ENCODE measurements at places on chromosomes 5 and 9.

DNA sequence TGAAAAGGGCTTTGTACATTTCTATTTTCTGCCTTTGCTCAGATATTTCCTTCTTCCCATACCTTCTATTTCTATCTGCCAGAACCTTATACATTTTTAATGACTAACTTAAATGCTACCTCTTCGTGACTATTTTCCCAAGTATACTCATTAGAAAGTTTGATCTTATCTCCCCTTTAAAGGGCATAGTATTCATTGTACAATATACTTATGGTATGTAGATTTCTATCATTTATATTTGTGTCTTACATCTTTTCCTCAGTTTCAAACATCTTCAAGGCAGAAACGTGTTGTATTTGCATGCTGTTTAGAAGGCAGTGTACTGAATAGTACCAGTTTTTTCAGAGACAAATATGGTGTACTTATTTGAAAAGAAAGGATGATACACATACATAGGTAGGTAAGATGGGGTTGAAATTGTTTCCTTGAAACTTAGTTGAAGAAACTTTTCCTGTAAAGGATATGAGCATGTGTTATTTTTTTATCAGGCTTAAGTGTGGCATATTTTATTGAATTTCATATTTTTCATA lies 518.1 kb upstream of the NUDT12 start:
- DNase-seq: no peak

GRCh38 chr5:33891788-33892619 lies at the start of gene ADAMTS12:
TSS of gene ADAMTS12 (minus strand) at chr5:33891990. CDS start at chr5:33891856, 134 bp downstream.
- DNase-seq: peak; percentile 77

GRCh38 chr9:109011231-109011671 lies 2.0 kb downstream of the CTNNAL1 start:
- DNase-seq: no peak

GRCh38 chr5:43855452-43855851 lies 252.5 kb downstream of the NNT start:
- no peak for DNase-seq

DNA sequence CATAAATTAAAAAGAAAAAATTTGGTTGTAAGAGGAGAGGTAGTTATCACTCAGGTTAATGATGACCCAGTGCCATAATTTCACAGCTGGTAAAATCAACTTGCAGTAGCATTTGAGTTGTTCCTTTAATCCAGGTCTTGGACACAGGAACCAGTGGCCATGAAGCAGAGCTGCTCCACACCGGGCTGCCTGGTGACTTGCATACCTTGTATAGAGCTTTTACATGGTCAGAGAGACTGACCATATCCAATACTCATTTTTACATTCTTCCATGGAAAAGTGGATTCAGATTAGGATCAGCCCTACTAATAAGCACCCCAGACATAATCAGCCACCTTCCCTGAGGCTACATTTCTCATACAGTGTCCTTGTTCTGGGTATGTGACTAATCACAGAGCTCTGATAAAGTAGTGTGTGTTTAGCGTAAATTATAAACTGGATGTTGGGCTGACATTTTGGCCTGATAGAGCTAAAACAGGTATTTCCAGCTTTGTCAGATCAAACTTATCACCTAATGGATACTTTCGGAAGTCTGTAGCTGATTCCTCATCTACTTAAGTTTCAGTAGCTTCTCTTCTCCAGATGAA lies 77.0 kb upstream of the ZSWIM6 start:
- no peak for DNase-seq

DNA sequence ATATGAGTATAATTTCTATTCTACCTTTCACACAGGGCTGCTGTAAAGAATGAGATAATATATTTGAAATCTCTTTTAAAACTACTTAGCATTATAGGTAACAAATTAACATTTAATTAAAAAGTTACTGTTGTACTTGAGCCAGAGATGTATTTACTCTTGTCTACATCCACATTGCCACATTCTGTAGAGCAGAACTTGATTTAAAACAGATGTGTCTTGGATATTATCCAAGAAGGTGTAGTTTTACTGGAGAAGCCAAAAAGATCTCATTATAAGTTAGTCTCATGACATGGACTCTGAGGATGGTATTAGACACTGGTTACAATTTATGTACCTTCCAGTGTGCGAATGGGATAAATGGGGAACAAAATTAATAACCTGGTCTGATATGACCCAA lies 293.1 kb upstream of the CCNH start:
- DNase-seq: peak; percentile 6
